ENCODE measurements at places on chromosomes 1 and 21.

- DNase-seq = no peak
These were observed 30.1 kb upstream of the TENT5C start for GRCh38 chr1:117575586-117576225.

DNA sequence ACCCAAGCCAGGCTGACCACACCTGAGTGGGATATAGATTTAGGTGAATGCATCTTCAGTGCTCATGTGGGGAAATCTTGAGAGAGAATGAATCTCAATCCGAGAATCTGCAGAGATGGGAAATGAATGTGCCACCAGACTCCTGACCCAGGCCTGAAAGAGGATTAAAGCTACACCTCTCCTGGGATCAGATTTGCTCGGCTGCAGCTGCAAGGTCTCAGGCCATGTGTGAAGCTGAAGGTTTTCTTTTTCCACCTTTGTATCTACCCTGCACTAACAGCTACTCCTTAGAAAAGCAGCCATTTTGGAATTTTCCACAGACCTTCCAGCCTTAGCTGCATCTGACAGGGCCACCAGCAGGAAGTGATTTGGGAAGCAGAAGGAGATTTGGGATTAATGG, 18.3 kb downstream of the GPR3 start:
- no peak for DNase-seq

GRCh38 chr1:30808067-30808662, 50.6 kb upstream of the LAPTM5 start:
- no peak for DNase-seq

- DNase-seq = peak; percentile 97
These were observed 25.7 kb downstream of the PRMT2 start for GRCh38 chr21:46661211-46661625.

DNA sequence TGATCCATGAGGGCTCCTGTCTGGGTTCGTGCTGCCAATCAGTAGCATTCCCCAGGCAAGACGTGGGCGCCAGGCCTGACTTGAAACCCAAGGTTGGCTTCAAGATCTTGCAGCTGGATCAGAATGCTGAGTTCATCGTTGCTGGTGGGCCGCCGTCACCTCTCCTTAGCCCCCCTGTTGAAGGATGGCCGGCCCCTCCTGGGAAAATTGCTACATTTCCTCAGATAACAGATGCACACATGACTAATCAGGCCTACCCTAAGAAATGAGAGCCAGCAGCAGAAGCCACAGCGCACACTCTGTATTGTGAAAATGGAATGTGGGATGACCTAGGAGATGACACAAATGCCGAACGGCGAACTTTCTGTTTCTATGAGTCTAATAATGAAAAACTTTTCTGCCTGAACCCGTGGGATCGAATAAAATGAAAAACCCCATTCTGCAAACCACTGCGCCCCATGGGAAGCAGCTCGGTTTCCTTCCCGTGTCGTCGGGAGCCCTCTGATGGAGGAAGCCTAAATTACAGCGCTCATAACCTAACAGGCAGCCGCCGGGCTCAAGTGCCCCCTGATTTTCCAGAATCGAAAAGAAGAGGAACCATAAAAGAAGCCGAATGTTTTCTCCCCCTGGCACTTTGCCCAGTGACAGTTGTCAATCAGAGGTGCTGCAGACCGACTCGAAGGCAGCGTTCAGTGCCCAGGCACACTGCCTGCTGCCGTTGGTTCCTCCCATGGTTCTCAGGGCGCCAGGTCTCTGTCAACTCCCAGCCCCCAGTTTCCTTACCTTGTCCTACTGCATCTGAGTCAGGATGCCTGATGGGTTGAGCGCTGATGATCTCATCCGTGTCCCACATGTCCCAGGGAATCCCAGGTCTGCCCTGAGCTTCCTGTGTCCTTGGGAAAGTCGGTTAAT, 38.2 kb upstream of the H6PD start:
- peak; percentile 95 for DNase-seq

DNA sequence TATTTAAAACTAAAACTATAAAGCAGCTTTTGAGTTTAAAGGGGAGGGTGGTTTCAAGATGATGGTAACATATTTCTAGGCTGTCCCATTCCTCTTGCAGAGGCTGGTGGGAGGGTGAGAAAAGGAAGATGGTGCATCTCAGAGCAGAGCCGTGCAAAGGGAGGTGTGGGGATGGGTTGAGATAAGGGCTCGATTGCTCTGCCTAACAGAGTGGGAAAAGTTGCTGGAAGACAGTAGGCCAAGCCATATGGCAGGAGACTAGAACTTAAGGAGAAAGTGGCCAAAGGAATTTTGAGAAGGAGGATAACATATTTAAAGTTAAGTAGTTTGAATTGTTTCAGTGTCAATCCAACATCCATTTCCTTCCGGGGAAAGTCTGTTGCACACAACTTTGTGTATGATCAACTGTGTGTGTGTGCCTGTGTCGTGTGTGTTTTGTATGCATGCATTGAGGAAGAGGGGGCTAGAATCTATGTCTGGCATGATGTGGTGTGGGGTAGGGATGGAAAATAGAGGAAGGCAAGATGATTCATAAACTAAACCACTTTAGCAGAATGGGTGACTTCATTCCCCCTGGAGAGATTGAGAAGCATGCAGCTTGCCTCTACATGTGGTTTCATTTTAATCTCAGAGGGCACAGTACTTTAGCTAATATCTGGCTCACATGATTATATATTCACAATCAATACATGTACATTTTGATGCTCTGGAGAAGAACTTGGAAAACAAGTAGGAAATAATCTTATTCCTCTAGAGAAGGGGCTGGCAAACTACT, 145.0 kb upstream of the DNAH14 start:
- DNase-seq = peak; percentile 86

DNA sequence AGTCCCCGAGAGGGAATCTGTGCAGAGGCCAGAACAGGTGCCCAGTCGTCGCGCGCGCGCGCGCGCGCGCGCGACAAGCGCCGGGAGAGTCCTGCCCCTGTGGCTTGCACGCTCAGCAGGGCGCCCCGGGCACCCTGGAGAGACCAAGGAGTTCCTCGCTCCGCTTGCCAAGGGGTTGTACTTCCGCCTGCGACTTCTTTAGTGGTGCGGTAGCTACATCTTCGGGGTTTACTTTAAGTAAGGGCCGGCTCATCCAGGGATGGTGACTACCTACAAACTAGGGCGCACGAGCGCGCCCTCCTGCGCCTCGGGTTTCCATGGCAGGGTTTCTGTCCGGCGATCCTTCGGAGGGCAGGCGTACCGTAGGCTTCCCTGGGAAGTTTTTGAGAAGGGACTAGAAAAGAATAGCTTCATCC, 1.4 kb downstream of the LHX4 start:
- peak; percentile 55 for DNase-seq

DNA sequence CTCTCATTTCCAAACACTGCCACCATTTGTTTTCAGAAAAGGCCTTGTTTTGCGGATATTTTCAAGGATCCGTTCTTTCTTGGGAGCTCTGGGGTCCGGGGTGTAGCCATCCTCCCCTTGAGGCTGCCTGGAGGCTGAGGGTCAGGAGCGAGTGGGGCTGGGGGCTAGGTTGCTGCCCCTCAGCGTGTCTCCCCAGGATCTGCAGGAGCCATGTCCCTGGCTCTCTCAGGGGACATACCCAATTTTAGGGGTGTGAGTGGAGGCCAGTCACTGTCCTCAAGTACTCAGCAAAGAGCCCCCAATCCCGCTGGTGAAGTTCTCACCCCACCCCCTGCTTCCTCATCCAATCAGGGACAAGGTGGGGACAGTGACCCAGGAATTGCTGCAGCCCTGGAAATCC, 15.0 kb upstream of the PRDM16 start:
- DNase-seq = no peak

DNA sequence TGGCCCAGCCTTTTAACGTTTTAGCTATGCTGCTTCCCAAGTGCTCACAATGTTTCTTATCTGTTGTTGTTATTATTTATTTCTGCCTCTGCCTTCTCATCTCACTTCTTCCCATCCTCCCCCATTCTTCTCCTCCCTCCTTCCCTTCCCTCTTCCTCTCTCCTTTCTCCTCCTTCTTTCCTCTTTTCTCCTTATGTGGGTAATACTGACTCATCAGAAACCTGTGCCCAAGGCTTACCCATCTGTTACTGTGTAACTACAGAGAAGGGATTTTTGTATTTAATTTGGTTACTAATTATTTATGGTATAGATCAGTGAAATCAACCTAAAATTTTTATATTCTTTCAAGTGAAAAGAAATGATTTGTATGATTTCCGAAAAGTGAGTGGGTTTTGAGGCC, 120.3 kb downstream of the KCNK2 start:
- no peak for DNase-seq

- DNase-seq = no peak
These were observed 43.3 kb downstream of the ZBTB17 start for GRCh38 chr1:15932612-15933011.

- DNase-seq = peak; percentile 50
These were observed 87.1 kb downstream of the ABCA4 start for GRCh38 chr1:94033849-94034248.

DNA sequence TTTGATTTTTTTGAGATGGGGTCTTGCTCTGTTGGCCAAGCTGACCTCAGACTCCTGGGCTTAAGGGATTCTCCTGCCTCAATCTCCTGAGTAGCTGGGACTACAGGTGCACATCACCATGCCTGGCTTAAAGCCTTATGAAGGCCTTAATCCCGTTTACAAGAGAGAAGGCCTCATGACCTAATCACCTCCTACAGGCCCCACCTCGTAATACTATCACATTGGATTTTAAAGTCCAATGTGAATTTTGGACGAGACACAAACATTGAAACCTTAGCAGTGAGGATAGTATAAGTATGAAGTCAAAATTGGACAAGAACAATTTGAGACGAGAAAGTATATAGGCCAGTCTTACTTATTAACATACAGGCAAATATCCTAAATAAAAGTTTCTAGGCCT, 73.9 kb downstream of the MAST2 start:
- no peak for DNase-seq

GRCh38 chr1:217924924-217925323, 293.8 kb downstream of the SPATA17 start:
- peak; percentile 24 for DNase-seq

GRCh38 chr21:31580866-31581276, 78.6 kb upstream of the SOD1 start:
- DNase-seq = peak; percentile 70

GRCh38 chr1:233945979-233946378, 41.5 kb downstream of the SLC35F3 start:
- DNase-seq = no peak

GRCh38 chr1:29466258-29466657, 229.9 kb downstream of the PTPRU start:
- no peak for DNase-seq

DNA sequence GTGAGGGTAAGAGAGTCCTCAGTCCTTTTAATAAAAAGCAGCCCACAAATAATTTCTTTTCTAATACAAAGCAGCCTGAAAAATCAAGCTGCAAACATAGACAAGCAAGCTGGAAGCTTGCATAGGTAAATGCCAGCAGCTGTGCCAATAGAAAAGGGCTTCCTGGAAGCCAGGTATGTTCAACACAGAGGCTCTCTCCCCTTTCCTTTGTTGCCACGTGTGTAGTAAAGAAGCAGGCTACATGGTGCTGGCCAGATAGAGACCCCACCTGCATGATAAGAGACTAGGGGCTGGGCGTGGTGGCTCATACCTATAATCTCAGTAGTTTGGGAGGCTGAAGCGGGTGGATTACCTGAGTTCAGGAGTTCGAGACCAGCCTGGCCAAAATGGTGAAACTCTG, 50.1 kb upstream of the ERRFI1 start:
- no peak for DNase-seq

DNA sequence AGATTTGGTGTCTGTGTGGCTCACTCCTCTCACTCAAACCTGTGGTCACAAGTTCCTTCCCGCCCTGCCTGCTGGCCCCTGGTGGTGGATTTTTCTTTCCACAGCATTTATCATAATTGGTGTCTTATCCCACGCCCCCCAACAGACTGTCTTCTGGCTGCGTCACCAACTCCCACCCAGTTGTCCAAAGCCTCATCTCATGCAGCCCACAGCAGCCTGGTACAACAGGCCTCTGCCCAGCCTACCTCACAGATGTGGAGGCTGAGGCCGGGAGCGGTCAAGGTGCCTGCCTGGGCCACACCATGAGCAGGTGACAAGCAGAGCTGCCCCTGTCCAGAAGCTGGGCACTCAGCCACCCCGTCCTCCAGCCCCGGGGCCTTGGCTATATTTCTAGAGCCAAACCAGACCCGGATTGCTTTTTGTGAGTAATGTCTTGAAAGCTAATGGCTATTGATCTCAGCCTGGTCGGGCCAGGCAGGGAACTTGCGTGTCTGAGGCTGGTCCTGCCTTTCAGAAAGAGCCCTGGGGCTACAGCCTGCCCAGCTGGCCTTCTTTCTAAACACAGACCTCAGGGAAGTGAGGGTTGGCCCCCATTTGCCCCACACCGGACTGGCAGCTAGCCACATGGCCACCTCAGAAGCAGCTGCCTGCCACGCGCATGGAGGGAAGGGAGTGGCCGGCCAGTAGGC, 2.6 kb downstream of the KCNAB2 start:
- no peak for DNase-seq

- DNase-seq = no peak
These were observed 226.1 kb downstream of the DNAH14 start for GRCh38 chr1:225155555-225155954.

GRCh38 chr1:222970040-222970439, 155.2 kb downstream of the DISP1 start:
- no peak for DNase-seq

GRCh38 chr1:39115271-39116110, 89.0 kb upstream of the MACF1 start:
- peak; percentile 88 for DNase-seq

GRCh38 chr1:61618755-61619154, 106.2 kb downstream of the TM2D1 start:
- DNase-seq = no peak

- no peak for DNase-seq
These were observed 28.7 kb downstream of the LRRC71 start for GRCh38 chr1:156949127-156949526.

- DNase-seq = no peak
These were observed 62.2 kb downstream of the XCL2 start for GRCh38 chr1:168481586-168481985.

DNA sequence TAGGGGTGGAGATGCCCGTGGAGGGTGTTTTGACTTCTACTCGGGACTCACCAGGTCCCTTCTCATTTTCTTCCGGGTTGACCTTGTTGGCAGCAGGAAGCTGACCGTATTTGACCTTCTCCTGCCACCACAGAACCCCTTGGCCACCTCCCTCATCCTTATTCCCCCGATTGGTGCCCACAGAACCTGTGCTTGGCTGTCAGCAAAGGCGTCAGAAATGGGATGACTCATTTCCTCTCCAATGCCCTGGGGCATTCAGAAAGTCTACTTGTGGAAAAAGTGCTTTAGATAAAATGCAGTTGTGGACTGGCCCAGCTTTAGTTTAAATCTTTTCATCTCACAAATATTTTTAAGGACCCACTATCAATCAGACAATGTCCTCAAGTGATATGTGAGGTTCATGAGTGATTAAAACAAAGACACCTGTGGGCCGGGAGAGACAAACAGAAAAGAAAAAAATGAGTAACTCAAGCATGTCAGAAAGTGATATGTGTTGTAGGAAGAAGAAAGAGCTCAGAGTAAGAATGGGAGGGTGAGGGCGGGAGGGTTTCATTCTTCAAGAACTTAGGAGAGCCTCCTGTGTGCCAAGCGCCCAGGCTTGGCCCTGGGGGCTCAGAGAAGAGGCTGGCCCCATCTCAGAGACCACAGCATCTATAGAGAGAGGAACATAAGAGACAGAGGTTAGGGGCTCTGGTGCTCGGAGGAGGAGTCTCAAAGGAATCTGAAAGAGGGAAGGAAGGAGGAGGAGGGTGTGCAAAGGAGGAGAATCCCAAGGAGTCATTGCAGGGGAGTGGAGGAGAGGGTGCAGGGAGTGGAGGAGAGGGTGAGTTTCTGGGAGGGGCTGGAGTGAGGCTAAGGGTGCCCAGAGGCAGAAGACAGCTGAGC, 221.6 kb upstream of the VAMP3 start:
- DNase-seq = peak; percentile 79

- no peak for DNase-seq
These were observed 39.0 kb downstream of the MRPL39 start for GRCh38 chr21:25568246-25568645.
